ENCODE measurements at places on chromosomes 6 and 20.
A peak's percentile ranks its signal among the peaks of the same experiment; 100 is the strongest.

GRCh38 chr20:35306931-35307517 is 14.8 kb upstream of the FAM83C start:
- no peaks in the 10 kb centered on the region for H3K27me3 ChIP-seq
- no peaks in the 10 kb centered on the region for H3K36me3 ChIP-seq
- H3K4me1 ChIP-seq = peaks cover 3% of the 10 kb centered on the region

DNA sequence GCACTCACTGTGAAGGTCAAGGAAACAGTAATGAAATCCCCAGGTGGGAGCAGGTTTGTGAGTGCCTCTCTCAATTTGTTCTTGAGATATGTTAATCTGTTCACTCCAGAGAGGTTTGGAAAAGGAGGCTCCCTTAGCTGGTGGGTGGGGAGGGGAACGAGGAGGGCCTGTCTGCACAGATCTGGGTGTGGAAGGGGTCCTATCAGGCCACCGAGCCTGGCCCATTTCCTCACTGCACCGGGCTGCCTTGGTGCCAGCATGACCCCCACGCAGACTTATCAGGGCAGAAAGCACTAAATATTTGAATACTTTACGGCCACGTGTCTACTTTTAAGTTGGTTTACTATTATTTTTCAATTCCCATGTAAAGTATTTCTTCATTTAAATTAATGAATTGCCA is 8.3 kb downstream of the AGPAT4 start:
- H3K36me3 ChIP-seq = no peaks in the 10 kb centered on the region
- DNase-seq = no peak
- H3K27me3 ChIP-seq = no peaks in the 10 kb centered on the region
- no peaks in the 10 kb centered on the region for H3K4me1 ChIP-seq
- H3K27ac ChIP-seq = no peak overlapping the region

GRCh38 chr6:135985471-135985870 is 134.0 kb downstream of the PDE7B start:
- H3K27ac ChIP-seq = no peak overlapping the region
- no peaks in the 10 kb centered on the region for H3K27me3 ChIP-seq
- DNase-seq = no peak
- no peaks in the 10 kb centered on the region for H3K4me1 ChIP-seq
- H3K4me3 ChIP-seq = no peak overlapping the region

- no peaks in the 10 kb centered on the region for H3K27me3 ChIP-seq
- DNase-seq = peak; percentile 53
- peak overlapping the region; percentile 73 for H3K4me3 ChIP-seq
These were observed 72.7 kb downstream of the SOX4 start for GRCh38 chr6:21666201-21666691.

DNA sequence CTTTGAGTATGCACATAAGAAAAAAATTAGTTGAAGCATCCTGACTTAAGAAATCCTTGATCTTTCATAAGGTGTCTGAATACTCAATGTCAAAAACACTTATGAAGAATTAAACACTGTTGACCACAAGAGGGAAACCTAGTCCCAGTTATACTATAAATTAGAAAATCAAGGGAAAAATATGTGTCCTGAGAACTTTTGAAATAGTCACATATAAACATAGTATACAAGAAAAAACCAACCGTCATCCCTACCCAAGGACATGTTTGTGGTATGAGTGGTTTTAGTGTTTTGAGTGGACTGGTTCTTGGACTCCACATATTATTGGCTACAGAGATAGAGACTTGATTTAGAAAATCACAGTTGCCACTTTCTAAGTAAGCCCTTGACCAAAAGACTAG is 7.6 kb upstream of the HLA-DRA start:
- H3K27me3 ChIP-seq = no peaks in the 10 kb centered on the region
- H3K36me3 ChIP-seq = no peaks in the 10 kb centered on the region
- no peak overlapping the region for H3K4me3 ChIP-seq

- no peak overlapping the region for H3K27ac ChIP-seq
- H3K36me3 ChIP-seq = peaks cover 2% of the 10 kb centered on the region
- DNase-seq = no peak
- no peak overlapping the region for H3K4me3 ChIP-seq
- H3K27me3 ChIP-seq = no peaks in the 10 kb centered on the region
- H3K4me1 ChIP-seq = no peaks in the 10 kb centered on the region
These were observed 5.5 kb downstream of the SIRT5 start for GRCh38 chr6:13579911-13580310.

- H3K4me1 ChIP-seq = no peaks in the 10 kb centered on the region
- no peaks in the 10 kb centered on the region for H3K27me3 ChIP-seq
- no peak overlapping the region for H3K27ac ChIP-seq
- no peak overlapping the region for H3K4me3 ChIP-seq
- H3K36me3 ChIP-seq = no peaks in the 10 kb centered on the region
These were observed 33.2 kb upstream of the PAQR8 start for GRCh38 chr6:52328729-52329128.

DNA sequence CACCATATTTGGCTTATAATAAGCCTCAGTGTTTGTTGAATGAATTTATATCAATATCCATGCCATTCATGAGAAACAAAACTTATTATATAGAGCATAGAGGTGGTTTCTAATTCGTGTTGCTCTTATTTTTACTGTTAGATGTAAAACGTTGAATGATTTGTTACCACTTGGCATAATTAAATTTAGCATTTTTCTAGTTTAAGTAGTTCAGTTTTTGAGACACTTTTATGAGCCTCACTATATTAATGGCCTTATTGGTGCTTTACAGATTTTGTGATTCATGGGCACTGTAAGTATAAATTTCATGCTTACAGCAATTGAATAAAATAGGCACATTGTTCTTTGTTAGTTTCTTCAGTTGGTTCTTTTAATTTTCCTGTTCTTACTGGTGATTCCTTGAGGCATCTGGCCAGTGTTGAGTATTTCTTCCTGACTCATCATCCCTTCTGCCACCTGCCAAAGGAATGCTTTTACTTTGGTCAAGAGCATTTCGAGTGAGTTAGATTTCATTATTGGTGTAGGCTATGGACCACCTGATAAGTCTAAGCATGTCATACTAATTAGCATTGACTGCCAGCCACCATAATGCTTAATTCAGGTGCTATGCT is 34.8 kb downstream of the CDKAL1 start:
- no peak overlapping the region for H3K27ac ChIP-seq
- DNase-seq = no peak
- no peaks in the 10 kb centered on the region for H3K27me3 ChIP-seq
- H3K36me3 ChIP-seq = no peaks in the 10 kb centered on the region

DNA sequence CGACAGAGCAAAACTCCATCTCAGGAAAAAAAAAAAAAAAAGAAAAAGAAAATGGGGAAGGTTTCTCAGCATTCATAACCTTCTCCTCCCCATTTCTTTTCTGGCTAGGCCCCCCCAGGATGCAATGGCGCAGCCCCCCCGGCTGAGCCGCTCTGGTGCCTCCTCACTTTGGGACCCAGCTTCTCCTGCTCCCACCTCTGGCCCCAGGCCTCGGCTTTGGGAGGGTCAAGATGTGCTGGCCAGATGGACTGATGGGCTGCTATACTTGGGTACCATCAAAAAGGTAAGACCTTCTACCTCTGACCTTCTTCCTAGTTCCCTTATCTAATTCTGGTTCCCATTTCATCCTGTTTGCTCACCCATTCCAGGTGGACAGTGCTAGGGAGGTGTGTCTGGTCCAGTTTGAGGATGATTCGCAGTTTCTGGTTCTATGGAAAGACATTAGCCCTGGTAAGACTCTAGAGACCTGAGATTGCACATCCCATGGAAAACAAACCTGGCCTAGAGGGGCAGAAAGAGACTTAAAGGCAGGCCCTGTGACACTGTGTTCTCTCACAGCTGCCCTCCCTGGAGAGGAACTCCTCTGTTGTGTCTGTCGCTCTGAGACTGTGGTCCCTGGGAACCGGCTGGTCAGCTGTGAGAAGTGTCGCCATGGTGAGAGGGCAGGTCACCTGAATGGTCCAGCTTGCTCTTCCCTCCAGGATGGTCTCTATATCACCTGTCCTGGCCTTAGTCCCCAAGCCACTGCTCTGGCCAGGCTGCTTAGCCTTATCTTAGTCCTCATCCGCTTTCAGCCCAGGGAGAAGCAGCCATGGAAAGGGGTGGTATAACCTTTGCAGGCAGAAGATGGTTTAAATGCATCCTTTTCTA is 1.6 kb downstream of the PHF1 start:
- no peak for DNase-seq
- no peak overlapping the region for H3K4me3 ChIP-seq
- H3K4me1 ChIP-seq = no peaks in the 10 kb centered on the region
- H3K27ac ChIP-seq = no peak overlapping the region
- no peaks in the 10 kb centered on the region for H3K27me3 ChIP-seq

- no peaks in the 10 kb centered on the region for H3K27me3 ChIP-seq
- no peak overlapping the region for H3K4me3 ChIP-seq
- H3K4me1 ChIP-seq = peaks cover 3% of the 10 kb centered on the region
- DNase-seq = no peak
These were observed 74.4 kb upstream of the TBC1D7 start for GRCh38 chr6:13402711-13403110.

DNA sequence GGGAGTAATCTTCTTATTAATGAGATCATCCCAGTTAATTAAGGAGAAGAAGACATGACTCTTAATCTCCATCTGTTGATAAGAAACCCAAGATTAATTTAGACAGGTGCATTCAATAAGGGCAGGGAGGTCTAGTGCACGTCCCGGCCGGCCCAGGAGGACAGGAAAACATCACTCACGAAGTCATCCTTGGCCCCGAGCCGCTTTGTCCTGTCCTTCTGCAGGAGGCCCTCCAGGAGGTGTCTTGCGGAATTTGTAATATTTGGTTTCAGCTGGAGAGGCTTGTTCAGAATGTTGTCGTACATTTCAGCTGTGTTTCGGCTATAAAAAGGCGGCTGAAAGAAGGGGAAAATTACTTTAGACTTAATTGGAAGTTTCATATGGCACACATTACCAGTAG is 118.4 kb upstream of the SLC2A12 start:
- no peak for DNase-seq
- H3K36me3 ChIP-seq = peaks cover 11% of the 10 kb centered on the region
- H3K4me3 ChIP-seq = no peak overlapping the region
- no peak overlapping the region for H3K27ac ChIP-seq

DNA sequence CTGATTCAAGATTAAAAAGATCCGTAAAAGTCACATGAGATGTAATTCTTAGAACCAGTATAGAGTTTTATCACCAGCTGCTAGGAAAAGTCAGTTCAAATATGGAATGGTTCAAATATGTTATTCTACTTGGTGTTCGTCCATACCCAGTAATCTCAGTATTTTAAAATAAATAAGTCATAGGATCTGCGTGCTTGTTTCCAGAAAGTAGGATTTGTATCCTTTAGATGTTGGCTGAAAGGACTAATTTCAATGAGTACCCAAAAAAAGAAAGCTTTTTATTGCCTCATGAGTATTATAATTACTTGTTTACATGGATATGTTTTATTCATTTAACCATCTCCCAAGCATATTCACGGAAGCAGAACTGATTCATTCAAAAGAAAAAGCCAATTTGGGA is 12.2 kb downstream of the TPD52L1 start:
- no peaks in the 10 kb centered on the region for H3K36me3 ChIP-seq
- no peak for DNase-seq
- no peak overlapping the region for H3K27ac ChIP-seq

- H3K4me1 ChIP-seq = no peaks in the 10 kb centered on the region
- no peak for DNase-seq
- peaks cover 1% of the 10 kb centered on the region for H3K27me3 ChIP-seq
- H3K36me3 ChIP-seq = no peaks in the 10 kb centered on the region
- H3K4me3 ChIP-seq = no peak overlapping the region
- H3K27ac ChIP-seq = no peak overlapping the region
These were observed 39.4 kb downstream of the SCML4 start for GRCh38 chr6:107784669-107785068.

- no peaks in the 10 kb centered on the region for H3K4me1 ChIP-seq
- H3K36me3 ChIP-seq = no peaks in the 10 kb centered on the region
- H3K27me3 ChIP-seq = no peaks in the 10 kb centered on the region
- H3K27ac ChIP-seq = no peak overlapping the region
- H3K4me3 ChIP-seq = no peak overlapping the region
- no peak for DNase-seq
These were observed 80.0 kb upstream of the EYA2 start for GRCh38 chr20:46814366-46815232.

DNA sequence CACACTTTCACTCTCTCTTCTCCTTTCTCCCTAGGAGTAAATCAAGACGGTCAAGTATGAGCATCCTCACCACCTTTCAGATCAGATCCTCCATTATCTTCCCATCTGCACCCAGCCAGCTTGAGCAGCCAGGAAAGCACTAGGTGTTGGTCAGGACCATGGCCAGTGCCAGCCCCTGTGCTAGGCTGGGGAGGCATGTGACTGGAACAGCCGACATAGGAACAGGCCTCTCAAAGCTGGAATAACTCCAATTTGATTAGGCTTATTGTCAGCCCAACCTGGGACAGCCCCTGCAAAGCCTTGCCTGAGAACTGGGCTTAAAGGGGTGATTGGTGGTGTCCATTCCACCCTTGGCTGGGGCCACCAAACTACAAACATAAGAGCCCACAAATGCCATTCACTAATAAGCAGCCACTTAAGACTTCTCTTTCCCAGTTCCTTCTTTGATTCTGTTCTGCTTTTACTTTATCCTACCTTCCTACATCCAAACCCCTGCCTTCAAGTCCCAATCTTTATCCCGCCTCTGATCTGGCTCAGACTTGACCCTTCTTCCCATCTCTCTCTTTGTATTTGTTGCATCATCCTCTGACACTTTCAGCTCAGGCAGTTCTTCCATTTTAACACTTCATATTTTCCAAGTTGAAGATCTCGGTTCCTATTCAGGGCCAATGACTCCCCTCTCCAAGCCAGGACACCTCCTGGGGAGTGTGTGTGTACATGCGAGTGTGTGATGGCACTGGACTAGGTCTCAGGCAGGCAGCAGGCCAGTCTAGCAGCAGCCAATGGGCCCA is 4.5 kb upstream of the TREM2 start:
- no peak for DNase-seq
- no peaks in the 10 kb centered on the region for H3K4me1 ChIP-seq
- H3K4me3 ChIP-seq = no peak overlapping the region
- H3K27me3 ChIP-seq = no peaks in the 10 kb centered on the region

- H3K4me1 ChIP-seq = no peaks in the 10 kb centered on the region
- H3K27ac ChIP-seq = no peak overlapping the region
- no peaks in the 10 kb centered on the region for H3K27me3 ChIP-seq
- H3K4me3 ChIP-seq = no peak overlapping the region
These were observed 152.6 kb downstream of the TSHZ2 start for GRCh38 chr20:53124803-53125202.

DNA sequence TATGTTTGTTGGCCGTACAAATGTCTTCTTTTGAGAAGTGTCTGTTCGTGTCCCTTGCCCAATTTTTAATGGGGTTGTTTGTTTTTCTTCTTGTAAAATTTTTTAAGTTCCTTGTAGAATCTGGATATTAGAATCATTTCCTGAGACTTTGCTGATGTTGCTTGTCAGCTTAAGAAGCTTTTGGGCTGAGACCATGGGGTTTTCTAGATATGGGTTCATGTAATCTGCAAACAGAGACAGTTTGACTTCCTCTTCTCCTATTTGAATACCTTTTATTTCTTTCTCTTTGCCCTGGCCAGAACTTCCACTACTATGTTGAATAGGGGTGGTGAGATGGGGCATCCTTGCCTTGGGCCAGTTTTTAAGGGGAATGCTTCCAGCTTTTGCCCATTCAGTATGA is 82.6 kb downstream of the SLC24A3 start:
- H3K4me1 ChIP-seq = peaks cover 11% of the 10 kb centered on the region
- DNase-seq = no peak
- H3K36me3 ChIP-seq = no peaks in the 10 kb centered on the region
- H3K27ac ChIP-seq = no peak overlapping the region
- no peak overlapping the region for H3K4me3 ChIP-seq

GRCh38 chr6:6008648-6009421 is 2.1 kb upstream of the NRN1 start:
- H3K4me1 ChIP-seq = no peaks in the 10 kb centered on the region
- H3K4me3 ChIP-seq = peak overlapping the region; percentile 24
- H3K36me3 ChIP-seq = no peaks in the 10 kb centered on the region
- DNase-seq = peak; percentile 93

Data from aorta (tissue), 5 donors.